ENCODE measurements at places on chromosomes 2 and 18. TPM values are rescaled to one million over a fixed set of nuclear protein-coding genes. Genes with fewer than 3 reads are reported as not detected.
A peak's percentile ranks its signal among the peaks of the same experiment; 100 is the strongest.

- peak; percentile 86 for DNase-seq
Observed at GRCh38 chr2:26735883-26736588, 28.0 kb upstream of the SLC35F6 start.

DUSP19 gene
- 0.81 TPM for polyA plus RNA-seq

DNA sequence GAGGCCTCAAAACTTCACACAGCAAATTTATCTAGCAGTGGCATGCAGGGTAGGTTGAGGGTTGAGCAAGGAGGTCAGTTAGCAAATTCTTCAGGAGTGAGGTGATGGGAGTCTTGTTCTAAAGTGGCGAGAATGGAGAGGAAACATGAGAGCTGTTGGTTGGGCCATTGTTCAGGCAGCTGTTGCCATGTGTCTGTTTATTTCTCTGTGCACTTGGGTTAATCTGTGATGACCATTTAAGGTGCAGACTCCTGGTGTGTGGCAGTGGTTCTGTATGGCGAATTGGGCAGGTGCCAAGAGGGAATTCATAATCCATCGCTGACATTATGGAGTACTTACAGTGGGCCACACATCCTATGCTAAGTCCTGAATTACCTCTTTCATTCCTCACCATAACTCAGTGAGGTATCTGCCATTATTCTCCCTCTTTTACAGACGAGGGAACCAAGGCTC lies 30.4 kb downstream of the TMEM178A start:
- DNase-seq, result no peak

- DNase-seq, result no peak
Observed at GRCh38 chr2:158725441-158725891, 69.7 kb upstream of the DAPL1 start.

Data from adrenal gland (tissue), 19 donors.